Activated T-cell treated with anti-CD3 and anti-CD28 coated beads for 48 hours (primary cell): ENCODE measurements at places on chromosomes 2 and 18.
A peak's percentile ranks its signal among the peaks of the same experiment; 100 is the strongest.

DNA sequence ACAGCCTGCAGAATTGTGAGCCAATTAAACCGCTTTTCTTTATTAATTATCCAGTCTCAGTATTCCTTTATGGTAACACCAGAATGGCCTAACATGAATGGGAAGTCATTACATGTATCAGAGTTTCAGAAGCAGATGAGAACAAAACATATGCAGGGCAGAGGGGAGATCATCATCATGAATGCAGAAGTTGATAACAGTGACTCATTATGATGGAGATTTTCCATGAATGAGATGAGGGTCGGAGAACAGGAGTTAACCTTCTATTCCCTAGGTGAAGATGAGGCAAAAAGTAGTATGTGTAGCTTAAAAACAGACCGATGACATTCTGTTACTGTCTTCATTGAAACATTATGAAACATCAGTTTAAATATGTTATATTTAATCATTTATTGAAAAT is 59.5 kb upstream of the PPM1B start:
- no peak for DNase-seq

DNA sequence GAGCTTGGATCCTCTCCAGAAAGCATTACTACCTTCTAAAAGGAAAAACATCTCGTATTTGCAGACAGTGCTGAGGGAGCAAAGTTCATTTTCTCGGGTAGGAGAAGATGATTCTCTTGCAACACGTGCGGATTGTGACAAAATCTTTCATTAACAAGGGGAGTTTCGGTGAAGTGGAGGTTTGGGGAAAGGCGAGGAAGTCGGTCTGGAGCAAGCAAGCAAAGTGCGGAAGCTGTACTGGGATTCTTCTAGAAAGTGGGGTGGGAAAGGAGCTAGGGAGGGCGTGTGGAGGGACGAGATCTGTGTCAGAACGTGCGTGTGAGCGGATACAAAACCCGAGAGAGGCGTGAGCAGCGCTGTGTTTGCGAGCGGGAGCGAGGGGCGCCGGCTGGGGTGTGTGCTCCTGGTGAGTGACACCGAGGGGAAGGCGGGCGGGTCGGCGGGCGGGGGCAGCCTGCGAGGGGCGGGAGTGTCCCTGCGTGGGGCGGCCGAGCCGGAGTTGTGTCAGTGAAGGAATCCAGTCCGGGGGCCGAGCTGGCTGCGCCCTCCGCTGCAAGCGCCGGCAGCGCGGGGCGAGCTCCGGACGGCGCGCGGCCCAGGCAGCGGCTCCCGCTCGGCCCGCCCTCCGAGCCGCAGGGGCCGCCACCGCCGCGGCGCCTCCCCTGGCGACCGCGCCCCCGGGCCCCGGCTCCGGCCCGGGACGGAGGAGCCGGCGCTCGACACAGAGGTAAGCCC is at the start of gene SPATS2L:
Gene SPATS2L, plus strand, starts transcription at position 498 of the 735 bp plus-strand sequence. CDS start 82,552 bp downstream, outside the sequence.
- peak; percentile 55 for DNase-seq

DNA sequence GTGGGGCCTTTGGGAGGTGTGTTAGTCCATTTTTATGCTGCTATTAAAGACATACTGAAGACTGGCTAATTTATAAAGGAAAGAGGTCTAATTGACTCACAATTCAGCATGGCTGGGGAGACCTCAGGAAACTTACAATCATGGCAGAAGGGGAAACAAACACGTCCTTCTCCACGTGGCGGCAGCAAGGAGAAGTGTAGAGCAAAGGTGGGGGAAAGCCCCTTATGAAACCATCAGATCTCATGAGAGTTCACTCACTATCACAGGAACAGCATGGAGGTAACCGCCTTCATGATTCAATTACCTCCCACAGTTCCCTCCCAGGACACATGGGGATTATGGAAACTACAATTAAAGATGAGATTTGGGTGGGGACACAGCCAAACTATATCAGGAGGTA is 187.1 kb upstream of the OSR1 start:
- DNase-seq, result no peak

DNA sequence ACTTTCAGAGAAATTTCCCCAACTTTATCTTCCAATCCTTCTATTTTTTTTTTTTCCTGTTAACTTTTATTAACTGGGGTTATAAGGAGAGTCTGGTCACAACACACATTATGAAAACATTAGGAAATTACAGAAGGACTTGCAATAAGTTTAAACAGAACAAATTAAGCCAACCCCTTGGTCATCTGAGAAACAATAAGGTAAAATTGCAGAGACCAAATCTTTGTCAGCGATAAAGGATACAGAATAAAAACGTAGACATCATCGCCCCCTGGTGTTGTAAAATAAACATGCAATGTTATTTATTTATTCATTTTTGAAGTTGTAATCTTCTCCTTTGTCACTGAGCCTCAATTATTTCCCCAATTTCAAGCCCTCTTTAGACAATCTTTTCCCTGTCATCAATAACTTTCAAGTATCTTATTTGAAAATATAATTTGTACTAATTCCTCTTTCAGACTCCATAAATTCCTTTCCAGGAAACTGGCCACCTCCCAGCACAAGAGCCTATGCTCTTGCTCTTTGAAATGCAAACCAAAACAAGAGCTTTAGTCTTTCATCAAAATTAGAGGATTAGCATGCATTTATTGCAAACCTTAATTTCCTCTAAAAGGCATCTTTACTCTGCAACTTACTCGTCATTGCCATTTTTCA is 19.5 kb downstream of the G6PC2 start:
- DNase-seq, result no peak
